GDM1 (cell line): ENCODE measurements at places on chromosomes 6 and 20.

DNA sequence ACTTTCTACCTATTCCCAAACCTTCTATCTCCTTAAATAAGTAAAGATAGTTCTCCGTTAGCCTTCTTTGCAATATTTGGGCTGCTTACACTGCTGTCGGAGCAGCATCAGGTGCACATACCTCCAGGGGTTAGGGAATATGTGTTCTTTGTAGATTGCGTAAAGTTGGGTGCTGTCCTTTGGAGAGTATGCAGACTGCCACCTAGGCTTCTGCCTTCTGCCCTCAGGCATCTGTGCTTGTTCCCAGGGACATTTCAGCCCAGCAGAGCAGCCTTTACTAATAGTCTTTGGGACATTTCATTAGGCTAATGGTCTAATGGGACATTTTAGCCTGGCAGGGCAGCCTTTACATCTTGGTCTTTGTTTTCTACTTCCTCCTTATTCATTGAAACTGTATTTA, 260.6 kb downstream of the TPBG start:
- DNase-seq: no peak

- no peak for DNase-seq
Observed at GRCh38 chr20:57876163-57876562, 166.3 kb upstream of the PMEPA1 start.

DNA sequence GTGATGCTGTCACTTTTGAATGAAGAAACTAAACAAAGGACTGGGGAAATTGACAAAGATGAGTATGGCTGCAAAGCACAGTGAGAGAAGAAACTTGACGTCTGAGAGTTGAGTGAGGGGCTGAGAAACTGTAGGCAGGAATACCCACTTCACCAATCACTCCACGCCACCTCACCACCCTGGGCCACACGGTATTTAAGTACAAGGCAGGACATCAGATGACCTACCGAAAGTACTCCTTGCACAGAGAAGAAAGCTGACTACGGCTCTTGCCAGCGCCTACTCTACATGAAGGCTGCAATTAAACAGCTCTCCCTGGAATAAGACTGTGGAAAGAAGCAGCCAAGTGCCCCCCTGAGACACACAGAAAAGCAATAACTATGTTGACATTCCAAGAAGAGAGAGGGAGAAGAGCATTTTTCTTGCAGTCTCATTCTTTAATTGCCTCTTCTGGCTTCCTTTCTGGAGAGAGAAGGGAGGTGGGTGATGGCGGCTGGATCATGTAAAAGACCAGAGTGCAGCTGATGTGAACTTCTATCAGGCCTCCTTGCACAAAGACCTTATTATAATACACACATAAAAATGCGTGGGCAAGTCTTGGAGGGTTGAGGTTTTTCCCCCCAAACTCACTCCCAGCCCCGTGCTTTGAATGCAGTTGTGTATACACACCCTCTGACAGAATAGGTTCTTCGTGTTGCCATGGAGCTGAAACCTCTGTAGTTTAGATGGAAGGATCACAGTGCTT, 44.6 kb downstream of the HIVEP2 start:
- DNase-seq: no peak

DNA sequence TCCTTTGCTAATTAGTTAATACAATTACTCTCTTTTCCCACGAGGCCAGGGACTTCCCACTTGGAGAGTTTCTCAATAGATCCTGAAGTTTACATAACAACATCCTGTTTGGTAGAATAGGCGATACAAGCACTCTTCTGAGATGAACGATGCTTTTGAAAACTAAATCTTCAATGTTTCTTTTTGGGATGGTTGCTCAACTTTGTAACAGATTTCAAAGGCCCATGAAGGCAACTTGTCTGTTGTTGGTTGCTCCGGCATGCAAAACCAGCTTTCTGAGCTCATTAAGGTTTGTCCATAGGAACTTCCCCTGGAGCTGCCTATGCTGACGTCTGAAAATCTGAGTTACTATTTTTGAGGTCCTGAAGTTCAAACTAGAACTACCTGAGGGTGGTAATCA, 25.9 kb upstream of the ROS1 start:
- DNase-seq: no peak

DNA sequence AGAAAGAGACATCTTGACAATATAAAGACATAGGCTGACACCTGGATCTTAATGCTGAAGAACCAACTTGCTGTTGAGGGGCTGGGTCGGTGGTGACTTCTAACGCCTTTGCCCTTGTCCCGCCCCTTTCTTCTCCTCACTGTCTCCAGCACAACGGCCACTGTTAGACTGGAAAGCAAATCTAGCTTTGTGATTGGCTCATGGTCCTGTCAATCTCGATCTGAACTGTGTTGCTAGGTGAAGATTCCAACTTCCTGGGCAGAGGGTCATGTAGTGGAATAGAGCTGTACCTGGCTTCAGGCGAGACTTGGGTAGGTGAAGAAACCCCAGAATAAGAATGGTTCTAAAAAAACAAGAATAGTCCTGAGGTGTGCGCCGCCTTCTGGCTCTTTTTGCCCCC, at the start of gene PGK2:
TSS of gene PGK2 (minus strand) at position 110 of the 400 bp plus-strand sequence. CDS start at position 12, 98 bp downstream.
- DNase-seq: no peak

- DNase-seq: no peak
Observed at GRCh38 chr20:23296841-23297701, 53.5 kb upstream of the NXT1 start.

- DNase-seq: no peak
Observed at GRCh38 chr20:51196991-51197651, 174.2 kb upstream of the KCNG1 start.

DNA sequence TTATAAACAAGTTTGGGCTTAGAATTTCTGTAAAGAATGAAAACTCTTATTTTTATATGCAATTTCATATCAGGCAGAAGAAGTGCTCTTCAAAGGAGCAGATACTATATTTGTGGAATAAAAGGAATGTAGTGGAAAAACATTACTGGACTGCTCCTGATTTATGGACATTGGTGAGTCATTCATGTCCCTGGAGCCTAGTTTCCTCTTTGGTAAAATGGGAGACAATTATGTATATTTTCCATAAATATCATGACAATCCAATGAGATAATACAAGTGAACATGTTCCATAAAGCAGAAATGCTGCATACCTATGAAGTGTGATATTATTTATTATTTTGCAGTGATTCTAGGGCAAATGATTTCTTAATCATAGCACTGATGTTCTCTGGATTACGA, 445.8 kb upstream of the CITED2 start:
- DNase-seq: no peak

DNA sequence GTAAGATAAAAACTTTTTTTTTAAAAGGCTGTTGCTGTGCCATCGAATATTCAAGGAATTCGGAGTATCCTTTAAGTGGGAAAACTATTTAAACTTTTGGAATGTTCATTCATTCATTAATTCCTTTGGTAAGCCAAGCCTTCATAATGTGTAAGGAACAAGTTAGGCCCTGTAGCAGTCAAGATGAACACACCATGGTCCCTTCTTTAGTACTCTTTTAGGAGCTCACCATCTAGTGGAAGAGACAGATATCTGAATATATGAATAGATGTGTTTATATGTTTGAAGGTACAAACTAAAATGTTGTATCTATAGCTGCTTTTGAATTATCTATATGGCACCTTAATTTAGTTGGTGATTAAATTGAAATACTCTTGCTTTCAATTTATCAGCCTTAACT, 5.8 kb downstream of the SPO11 start:
- DNase-seq: no peak

- no peak for DNase-seq
Observed at GRCh38 chr6:150004101-150004782, 21.1 kb downstream of the RAET1L start.

GRCh38 chr20:24951536-24952083, 2.5 kb downstream of the CST7 start:
- no peak for DNase-seq
